ENCODE measurements at places on chromosomes 3 and 15. TPM values are rescaled to one million over a fixed set of nuclear protein-coding genes. Genes with fewer than 3 reads are reported as not detected.

Gene GOLGA6B
- not detected for total RNA-seq

Gene BFSP2
- not detected for total RNA-seq

Gene SNUPN
- total RNA-seq: 14.2 TPM

Gene KCNMB2
- total RNA-seq: not detected

Gene OPA1
- 49.2 TPM for total RNA-seq

Gene PXYLP1
- total RNA-seq: 0.43 TPM

Gene CHRFAM7A
- total RNA-seq: 0.60 TPM

Gene TGM4
- not detected for total RNA-seq

Gene ZNF80
- not detected for total RNA-seq

All from dermis lymphatic vessel endothelial cell (primary cell).